ENCODE measurements at places on chromosomes 6 and 20.

DNA sequence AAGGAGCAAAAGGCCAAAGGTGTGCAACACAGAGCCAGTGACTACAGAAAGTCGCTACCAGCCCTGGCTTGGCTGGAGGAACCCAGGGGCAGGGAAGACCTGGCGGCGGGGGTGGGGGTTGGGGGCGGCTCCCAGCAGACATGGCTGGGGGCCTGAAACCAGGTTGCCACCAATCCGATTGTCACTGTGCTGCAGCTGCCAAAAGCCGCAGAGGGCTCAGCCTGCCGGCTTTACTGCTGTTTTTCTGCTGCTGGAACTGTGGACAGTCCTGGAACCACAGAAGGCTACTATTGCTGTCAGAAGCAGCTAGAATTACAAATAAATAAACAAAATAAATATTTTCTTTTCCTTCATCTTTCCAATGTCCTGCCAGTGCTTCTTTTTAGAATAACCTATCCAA is 25.7 kb upstream of the OGFRL1 start:
- no peak for DNase-seq

DNA sequence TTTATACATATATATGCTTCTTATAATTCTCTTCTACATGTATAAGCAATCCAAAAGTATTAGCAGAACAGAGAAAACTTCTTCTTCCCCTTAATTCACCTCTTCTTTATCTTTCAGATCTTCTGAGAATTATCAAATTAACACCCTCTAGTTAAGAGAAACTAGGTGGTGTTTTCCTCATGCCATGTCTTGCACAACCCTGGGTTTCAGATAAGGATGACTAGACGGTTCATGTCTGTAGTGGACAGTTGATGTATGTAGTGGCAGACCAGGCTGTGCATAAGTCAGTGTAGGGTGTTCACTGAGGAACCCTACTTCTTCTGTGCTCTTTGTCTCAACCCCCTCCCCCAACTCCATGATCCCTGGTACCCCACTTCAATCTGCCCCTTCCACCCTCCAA is 187.3 kb downstream of the SAMD5 start:
- peak; percentile 38 for DNase-seq

GRCh38 chr20:23147647-23147963 is 61.5 kb upstream of the CD93 start:
- no peak for DNase-seq

GRCh38 chr6:84422380-84422968 is 195.0 kb upstream of the CEP162 start:
- DNase-seq = peak; percentile 66

DNA sequence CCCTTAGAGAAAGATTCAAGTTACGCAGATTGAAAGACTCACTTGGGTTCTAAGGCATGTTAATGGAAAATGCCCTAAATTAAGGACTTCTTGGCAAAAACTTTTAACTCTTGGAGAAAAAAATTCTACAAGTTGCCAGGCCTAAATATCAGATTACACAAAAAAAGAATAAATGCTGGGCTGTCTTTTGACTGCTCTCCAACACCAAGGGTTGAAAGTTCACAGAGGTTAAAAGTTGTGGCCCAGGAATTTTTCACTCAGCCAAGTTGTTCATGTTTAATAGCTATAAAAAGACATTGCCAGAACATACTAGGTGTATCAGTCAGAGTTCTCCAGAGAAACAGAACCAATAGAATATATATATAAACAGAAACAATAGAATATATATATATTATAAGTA is 268.4 kb upstream of the PRND start:
- DNase-seq = no peak

DNA sequence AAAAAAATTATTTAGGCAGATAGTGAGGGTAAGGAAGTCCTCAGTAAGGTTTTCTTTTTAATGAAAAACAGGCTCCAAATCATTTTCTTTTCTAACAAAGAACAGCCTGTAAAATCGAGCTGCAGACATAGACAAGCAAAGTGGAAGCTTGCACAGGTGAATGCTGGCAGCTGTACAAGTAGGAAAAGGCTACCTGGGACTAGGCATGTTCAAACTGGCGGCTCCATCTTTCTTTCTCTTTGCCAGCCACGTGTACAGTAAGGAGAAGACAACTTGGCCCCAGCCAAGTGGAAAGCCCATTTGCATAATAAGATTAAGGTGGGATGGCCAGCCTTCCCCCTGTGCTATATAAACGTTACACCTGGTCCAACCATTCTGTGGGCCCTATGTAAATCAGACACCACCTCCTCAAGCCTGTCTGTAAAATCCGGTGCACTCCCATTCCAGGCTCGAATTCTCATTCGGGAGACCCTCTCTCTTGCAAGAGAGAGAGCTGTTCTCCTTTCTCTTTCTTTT is 27.0 kb upstream of the SLC2A12 start:
- DNase-seq = no peak

DNA sequence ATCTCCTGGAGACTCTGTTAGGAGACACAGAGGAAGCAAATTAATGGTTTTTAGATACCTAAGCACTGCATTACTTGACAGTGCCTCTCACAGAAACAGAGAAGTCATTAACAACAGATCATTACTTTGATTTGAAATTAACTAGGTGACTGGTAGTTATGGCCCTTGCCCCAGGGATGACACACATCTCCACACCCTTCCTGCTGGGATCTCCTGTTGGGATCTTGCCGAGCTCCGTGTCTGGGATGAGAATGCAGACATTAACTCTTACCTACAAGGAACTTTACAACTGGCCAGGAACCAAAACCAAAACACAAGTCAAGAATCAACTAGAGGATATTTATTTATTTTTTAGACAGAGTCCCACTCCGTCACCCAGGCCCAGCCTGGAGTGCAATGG is 2.2 kb upstream of the PRELID3B start:
- no peak for DNase-seq

DNA sequence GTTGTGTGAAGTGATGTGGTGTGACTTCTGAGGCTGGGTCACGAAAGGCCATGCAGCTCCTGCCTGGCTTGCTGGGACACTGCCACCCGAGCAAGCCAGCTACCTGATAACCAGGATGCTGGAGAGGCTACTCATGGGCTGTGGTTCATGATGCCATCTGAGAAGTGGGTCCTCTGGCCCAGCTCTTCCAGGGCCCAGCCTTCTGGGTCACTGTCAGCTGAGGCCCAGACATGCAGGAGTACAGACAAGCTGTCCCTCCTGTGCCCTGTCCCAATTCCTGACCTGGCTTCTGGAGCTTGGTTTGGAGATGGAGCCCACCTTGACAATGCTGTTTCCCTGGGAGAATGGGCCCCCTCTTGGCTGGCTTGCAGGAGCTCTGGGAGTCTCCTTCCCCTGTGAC is 87.0 kb downstream of the DHX35 start:
- DNase-seq = no peak

DNA sequence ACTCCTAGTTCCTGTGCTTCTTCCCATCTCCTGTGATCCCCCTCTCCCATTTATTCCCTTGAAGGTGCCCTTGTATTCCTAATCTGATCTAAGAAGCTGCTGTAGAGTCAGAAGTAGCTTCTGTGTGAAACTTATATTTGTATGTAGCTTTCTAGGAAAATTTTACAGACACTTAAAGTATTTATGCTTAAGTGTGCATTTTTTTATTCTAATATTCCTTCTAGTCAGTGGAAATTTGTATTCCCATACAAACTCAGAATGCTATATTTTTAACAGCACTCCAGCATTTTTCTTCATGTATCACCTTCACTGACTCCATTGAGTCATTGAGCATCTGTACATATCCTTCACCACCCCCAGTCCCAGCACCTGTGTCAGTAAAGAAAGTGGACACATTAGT is 12.7 kb downstream of the ZKSCAN8 start:
- no peak for DNase-seq

Data from iris pigment epithelial cell (primary cell).